ENCODE measurements at places on chromosomes 3 and 15.
A peak's percentile ranks its signal among the peaks of the same experiment; 100 is the strongest.

GRCh38 chr15:90184119-90184785 is 16.9 kb upstream of the SEMA4B start:
- no peak for DNase-seq

GRCh38 chr3:146800484-146800883 is 195.3 kb upstream of the PLSCR5 start:
- no peak for DNase-seq

- DNase-seq = no peak
Observed at GRCh38 chr3:39423436-39423970, 17.0 kb downstream of the RPSA start.

DNA sequence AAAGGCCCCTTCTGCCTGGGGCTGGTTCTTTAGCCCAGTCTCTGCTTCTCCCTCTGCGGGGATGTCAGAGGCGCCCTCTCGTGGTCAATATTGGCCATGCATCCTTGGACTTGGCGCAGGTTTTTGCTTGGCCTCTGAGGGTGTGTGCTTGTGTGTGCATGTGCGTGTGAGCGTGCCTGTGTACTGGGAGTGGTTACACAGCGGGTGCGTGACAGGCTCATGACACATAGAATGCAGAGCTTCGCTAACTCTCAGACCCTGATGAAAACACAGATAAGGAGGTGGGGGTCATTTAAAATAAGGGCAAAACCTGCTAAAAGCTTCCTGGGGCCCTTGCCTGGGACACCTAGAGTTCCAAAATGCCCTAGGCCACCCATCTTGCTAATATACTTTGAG is 160.9 kb downstream of the SMAD6 start:
- DNase-seq = peak; percentile 49

DNA sequence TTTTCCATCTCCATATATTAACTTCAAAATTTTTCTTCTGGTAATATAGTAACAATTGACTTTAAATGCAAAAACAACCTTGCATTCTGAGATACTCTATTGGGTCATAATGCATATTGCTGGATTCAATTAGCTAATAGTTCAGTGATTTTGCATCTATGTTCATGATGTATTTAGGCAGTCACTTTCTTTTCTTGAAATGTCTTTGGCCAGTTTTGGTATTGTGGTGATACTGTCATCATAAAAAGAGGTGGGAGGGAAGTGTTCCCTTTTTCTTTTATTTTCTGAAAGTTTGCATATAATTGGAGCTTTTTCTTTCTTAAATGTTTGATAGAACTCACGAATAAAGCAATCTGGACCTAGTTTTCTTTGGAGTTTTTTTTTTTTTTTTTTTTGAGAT is 67.4 kb upstream of the ZNF148 start:
- DNase-seq = no peak

- DNase-seq = no peak
Observed at GRCh38 chr3:12681089-12681942, 17.4 kb upstream of the RAF1 start.

All from activated CD8-positive, alpha-beta memory T cell treated with anti-CD3 and anti-CD28 coated beads for 1 hour (primary cell).